ENCODE measurements at places on chromosomes 6 and 20. TPM values are rescaled to one million over a fixed set of nuclear protein-coding genes. Genes with fewer than 3 reads are reported as not detected.
A peak's percentile ranks its signal among the peaks of the same experiment; 100 is the strongest.

GRCh38 chr6:109687271-109687761, 3.7 kb downstream of the AK9 start:
- no peak overlapping the region for H3K4me3 ChIP-seq
- DNase-seq = no peak
- H3K36me3 ChIP-seq = no peaks in the 10 kb centered on the region
- no peaks in the 10 kb centered on the region for H3K4me1 ChIP-seq

The OR2B6 gene
- not detected for total RNA-seq

GRCh38 chr6:35919085-35919826, 1.6 kb downstream of the SRPK1 start:
- DNase-seq = no peak
- H3K4me3 ChIP-seq = peak overlapping the region; percentile 89
- no peaks in the 10 kb centered on the region for H3K36me3 ChIP-seq

DNA sequence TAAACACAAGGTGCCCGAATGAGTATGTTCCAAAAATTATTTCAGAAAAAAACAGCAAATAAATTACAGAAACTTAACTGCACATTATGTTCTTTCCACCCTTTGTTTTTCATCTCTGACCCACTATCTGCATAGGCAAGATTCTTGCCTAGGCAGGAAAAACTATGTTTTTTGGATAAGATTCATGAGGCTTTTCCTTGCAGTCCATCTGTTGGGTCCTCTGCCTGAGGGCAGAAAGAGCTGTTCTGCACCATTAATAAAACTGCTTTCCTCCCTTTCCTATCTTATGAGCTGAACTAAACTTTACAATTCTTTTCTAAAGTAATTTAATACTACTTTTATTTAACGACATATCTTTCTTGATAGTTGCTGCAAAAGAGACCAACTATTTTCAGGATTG, 21.1 kb downstream of the ENPP1 start:
- DNase-seq = no peak
- peaks cover 18% of the 10 kb centered on the region for H3K4me1 ChIP-seq
- no peaks in the 10 kb centered on the region for H3K27me3 ChIP-seq
- no peak overlapping the region for H3K27ac ChIP-seq

GRCh38 chr20:42788707-42789106, 401.0 kb downstream of the PTPRT start:
- no peaks in the 10 kb centered on the region for H3K4me1 ChIP-seq
- H3K27me3 ChIP-seq = no peaks in the 10 kb centered on the region
- H3K36me3 ChIP-seq = no peaks in the 10 kb centered on the region
- no peak for DNase-seq

GRCh38 chr6:52858416-52858815, 17.8 kb upstream of the GSTA5 start:
- no peaks in the 10 kb centered on the region for H3K27me3 ChIP-seq
- no peaks in the 10 kb centered on the region for H3K36me3 ChIP-seq
- no peak overlapping the region for H3K27ac ChIP-seq
- H3K4me3 ChIP-seq = no peak overlapping the region
- H3K4me1 ChIP-seq = no peaks in the 10 kb centered on the region

The HEY2 gene
- total RNA-seq = 4.5 TPM

- DNase-seq = no peak
- H3K36me3 ChIP-seq = no peaks in the 10 kb centered on the region
- no peaks in the 10 kb centered on the region for H3K27me3 ChIP-seq
- H3K27ac ChIP-seq = no peak overlapping the region
- no peaks in the 10 kb centered on the region for H3K4me1 ChIP-seq
Observed at GRCh38 chr6:121619013-121619412, 183.6 kb downstream of the GJA1 start.

The GNRH2 gene
- 0.73 TPM for total RNA-seq

DNA sequence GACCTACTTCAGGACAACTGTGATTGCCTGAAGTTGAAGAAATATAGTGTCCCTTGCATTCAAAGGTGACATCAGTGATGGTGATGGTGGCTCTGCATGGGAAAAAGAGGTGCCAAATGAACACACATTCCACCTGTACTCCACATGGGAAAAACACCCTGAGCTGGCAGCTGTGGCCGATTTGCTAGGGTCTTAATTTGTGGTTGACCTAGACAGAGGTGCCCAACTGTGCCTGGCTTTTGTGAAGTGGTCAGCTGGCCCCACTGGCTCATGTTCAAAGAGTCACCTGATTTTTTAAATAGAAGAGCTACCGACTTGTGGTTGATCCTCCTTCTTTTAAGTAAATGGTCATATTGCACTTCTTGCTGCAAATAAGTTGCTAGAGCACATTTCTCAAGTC, 7.6 kb upstream of the GCNT2 start:
- no peak overlapping the region for H3K4me3 ChIP-seq
- H3K27ac ChIP-seq = no peak overlapping the region
- DNase-seq = no peak
- no peaks in the 10 kb centered on the region for H3K36me3 ChIP-seq
- no peaks in the 10 kb centered on the region for H3K4me1 ChIP-seq
- H3K27me3 ChIP-seq = no peaks in the 10 kb centered on the region
